ENCODE measurements at places on chromosomes 2 and 18.

DNA sequence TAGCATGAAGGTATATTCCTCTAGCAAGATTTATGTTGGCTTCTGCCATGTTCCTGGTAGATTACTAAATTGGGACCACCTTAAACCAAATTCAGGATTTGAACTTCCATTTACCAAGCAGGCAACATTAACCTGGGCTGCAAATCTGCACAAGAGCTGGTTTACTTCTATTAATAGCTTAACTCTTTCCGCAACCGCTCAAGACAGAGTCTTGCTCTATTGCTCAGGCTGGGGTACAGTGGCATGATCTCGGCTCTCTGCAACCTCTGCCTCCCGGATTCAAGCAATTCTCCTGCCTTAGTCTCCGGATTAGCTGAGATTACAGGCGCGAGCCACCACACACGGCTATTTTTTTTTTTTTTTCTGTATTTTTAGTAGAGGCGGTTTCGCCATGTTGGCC, 8.4 kb downstream of the MARCHF7 start:
- no peak for DNase-seq

DNA sequence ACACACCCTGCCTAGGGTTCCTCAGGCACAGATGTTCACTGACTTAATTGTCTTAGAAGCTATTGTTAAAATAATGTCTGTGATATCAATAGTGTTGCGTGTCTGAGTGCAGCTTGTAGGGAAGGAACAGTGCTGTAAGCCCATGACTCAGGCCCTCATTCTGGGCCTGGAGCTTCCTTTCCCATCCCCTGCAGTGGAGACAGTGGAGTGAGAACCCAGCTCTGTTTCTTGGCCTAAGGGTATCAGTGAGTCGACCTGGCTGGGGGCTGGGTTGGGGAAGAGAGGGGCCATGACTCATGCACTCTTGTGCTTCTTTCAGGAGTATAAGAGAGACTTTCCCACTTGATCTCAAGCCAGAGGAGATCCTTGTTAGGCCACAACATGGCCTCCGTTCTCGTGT, 106.8 kb downstream of the HRH4 start:
- no peak for DNase-seq

GRCh38 chr2:217736776-217737550, 265.8 kb downstream of the TNS1 start:
- DNase-seq: no peak

- DNase-seq: no peak
Measured at GRCh38 chr18:25876330-25876948, 214.0 kb downstream of the SS18 start.

- DNase-seq: no peak
Measured at GRCh38 chr2:236965021-236965840, 120.5 kb upstream of the COPS8 start.

- DNase-seq: no peak
Measured at GRCh38 chr2:225399504-225399903, at the start of gene NYAP2. Gene NYAP2 (plus strand): TSS chr2:225399710. CDS start chr2:225408881, 9,171 bp downstream.

Data from cardiac fibroblast (primary cell).